GM23248 (cell line): ENCODE measurements at places on chromosomes 4 and X. TPM values are rescaled to one million over a fixed set of nuclear protein-coding genes. Genes with fewer than 3 reads are reported as not detected.

DNA sequence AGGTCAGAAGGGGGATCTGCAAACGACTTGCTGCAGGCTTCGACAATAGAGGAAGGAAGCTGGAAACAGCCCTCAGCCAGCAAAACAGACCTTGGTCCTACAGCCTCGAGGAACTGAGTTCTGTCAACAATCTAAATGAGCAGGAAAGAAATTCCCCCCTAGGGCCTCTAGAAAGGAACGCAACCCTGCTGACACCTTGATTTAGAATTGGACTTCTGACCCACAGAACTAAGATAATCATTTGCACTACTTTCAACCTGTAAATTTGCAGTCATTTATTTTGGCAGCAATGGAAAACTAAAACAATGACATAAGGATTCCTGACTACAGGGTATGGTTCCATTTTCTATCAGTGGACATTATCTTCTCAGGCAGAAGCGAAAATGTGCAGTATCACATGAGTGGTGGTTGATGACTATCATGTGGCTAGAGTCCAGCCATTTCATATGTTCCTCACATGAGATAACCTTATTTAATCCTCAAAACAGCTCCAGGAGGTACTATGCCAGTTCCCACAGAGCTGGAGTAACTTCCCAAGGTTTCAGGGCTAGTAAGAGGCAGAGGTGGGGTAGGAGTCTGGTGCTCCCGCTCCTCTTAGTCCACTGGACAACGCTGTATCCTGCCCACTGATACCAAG, 61.6 kb downstream of the SAT1 start:
- H3K27me3 ChIP-seq, result no peaks in the 10 kb centered on the region
- peak; percentile 3 for DNase-seq
- H3K27ac ChIP-seq, result no peak overlapping the region
- no peaks in the 10 kb centered on the region for H3K4me1 ChIP-seq
- no peak overlapping the region for H3K4me3 ChIP-seq
- no peaks in the 10 kb centered on the region for H3K36me3 ChIP-seq

DNA sequence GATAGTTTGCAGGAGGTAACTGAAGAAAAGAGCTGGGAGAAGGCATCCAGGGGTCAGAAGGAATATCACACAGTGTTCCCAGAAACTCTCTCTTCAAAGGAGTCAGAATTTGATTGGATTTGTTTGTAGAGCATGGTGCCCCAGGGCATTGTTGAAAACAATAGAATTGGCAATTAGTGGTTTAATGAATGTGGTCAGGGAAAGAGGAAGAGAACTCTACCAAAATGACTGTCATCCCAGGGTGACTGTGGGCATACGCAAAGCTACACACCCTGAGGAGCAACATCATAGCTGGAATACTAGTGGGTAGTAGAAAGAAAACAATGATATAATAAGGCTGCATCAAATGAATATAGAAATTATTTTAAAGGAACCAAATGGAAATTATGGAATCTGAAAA, 21.5 kb downstream of the TNIP2 start:
- DNase-seq, result no peak
- no peak overlapping the region for H3K4me3 ChIP-seq
- no peaks in the 10 kb centered on the region for H3K4me1 ChIP-seq
- H3K27me3 ChIP-seq, result no peaks in the 10 kb centered on the region
- no peaks in the 10 kb centered on the region; the same call in 1 of the 2 replicates for H3K36me3 ChIP-seq

GRCh38 chr4:25697516-25697915, 41.9 kb downstream of the SLC34A2 start:
- no peaks in the 10 kb centered on the region for H3K36me3 ChIP-seq
- H3K27ac ChIP-seq, result no peak overlapping the region
- H3K4me3 ChIP-seq, result no peak overlapping the region
- peaks cover 10% of the 10 kb centered on the region for H3K27me3 ChIP-seq
- DNase-seq, result no peak

MAGEB2 gene
- not detected in 2 replicates for total RNA-seq

GRCh38 chrX:71489540-71489939, 43.4 kb upstream of the OGT start:
- H3K27me3 ChIP-seq, result no peaks in the 10 kb centered on the region
- DNase-seq, result peak; percentile 67
- H3K36me3 ChIP-seq, result no peaks in the 10 kb centered on the region
- no peak overlapping the region for H3K4me3 ChIP-seq
- no peaks in the 10 kb centered on the region for H3K4me1 ChIP-seq
- H3K27ac ChIP-seq, result no peak overlapping the region

DNA sequence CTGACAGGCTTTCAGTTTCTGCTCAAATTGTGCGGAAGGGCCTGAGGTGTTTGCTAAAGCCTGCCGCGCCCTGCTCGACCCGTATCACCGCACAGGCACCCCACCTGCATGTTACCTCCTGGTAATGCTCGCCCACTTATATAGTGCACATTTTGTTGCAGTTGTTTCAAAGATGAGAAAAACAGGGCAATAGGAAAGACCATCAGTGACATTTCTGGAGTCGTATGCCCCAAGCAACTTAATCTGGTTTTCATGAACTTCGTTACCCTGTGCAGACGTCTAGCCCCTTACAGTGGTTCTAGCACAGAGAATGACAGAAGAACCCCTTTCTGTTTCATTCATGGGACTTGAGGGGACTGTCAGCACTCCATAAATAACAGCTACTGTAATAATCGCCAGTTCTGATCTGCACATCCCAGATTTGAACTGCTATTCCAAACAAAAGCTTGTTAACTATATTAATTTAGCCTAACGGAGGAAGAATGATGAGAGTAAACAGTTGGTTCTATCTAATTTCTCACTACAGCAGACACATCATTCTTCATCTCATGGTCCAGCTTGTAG, 940 bp upstream of the DCTD start:
- H3K36me3 ChIP-seq, result peaks cover 20% of the 10 kb centered on the region; the same call in 1 of the 2 replicates
- peak; percentile 28 for DNase-seq
- peak overlapping the region; percentile 83 for H3K4me3 ChIP-seq
- H3K27me3 ChIP-seq, result no peaks in the 10 kb centered on the region
- H3K27ac ChIP-seq, result peak overlapping the region; percentile 88
- H3K4me1 ChIP-seq, result peaks cover 17% of the 10 kb centered on the region

- no peaks in the 10 kb centered on the region for H3K27me3 ChIP-seq
- H3K27ac ChIP-seq, result peak overlapping the region; percentile 52
- H3K36me3 ChIP-seq, result peaks cover 70% of the 10 kb centered on the region
- H3K4me3 ChIP-seq, result no peak overlapping the region
- DNase-seq, result peak; percentile 72
Measured at GRCh38 chr4:183264614-183265013, 55.5 kb downstream of the CLDN22 start.

LRIT3 gene
- 0.11 TPM in 1 of 2 replicates, not detected in the other for total RNA-seq

COL25A1 gene
- total RNA-seq, result 0.13 TPM in 1 of 2 replicates, not detected in the other

- no peaks in the 10 kb centered on the region for H3K36me3 ChIP-seq
- H3K4me1 ChIP-seq, result peaks cover 1% of the 10 kb centered on the region
- H3K27ac ChIP-seq, result no peak overlapping the region
- H3K27me3 ChIP-seq, result no peaks in the 10 kb centered on the region
Measured at GRCh38 chr4:86825511-86825910, 23.7 kb downstream of the SLC10A6 start.

GRCh38 chr4:24169956-24170355, 280.1 kb upstream of the PPARGC1A start:
- H3K36me3 ChIP-seq, result no peaks in the 10 kb centered on the region
- peaks cover 10% of the 10 kb centered on the region; the same call in 1 of the 2 replicates for H3K27me3 ChIP-seq
- no peak overlapping the region for H3K4me3 ChIP-seq
- H3K27ac ChIP-seq, result no peak overlapping the region
- no peak for DNase-seq

DHX15 gene
- 117 and 132 TPM in 2 replicates for total RNA-seq

DNA sequence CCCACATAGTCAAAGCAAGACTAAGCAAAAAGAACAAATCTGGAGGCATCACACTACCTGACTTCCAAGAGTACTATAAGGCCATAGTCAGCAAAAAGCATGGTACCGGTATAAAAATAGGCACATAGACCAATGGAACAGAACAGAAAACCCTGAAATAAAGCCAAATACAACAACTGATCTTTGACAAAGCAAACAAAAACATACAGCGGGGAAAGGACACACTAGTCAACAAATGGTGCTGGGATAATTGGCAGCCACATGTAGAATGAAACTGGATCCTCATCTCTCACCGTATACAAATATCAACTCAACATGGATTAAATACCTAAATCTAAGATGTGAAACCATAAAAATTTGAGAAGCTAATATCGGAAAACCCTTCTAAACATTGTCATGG, 819.3 kb upstream of the FRG1 start:
- H3K4me1 ChIP-seq, result no peaks in the 10 kb centered on the region
- H3K4me3 ChIP-seq, result no peak overlapping the region
- H3K27me3 ChIP-seq, result no peaks in the 10 kb centered on the region
- no peak overlapping the region for H3K27ac ChIP-seq
